ENCODE measurements at places on chromosomes 2 and 18.

DNA sequence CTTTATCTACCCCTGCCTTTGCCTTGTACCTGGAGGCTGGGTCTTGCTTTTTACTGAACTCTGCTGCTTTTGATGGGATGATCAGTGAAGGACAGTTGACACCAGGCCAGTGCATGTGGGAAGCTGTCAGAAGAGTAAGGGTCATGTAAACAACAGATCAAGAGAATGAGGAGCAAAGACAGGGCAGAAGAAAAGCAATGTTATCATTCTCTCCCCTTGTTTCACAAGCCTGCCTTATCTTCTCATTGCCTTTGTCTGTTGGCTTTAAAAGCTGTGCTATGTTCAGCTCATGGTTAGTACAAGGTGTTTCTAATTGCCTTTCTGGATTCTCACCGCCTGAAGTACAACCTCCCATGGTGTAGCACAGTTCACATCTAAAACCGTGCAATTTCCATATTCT, 27.6 kb downstream of the LYPD1 start:
- DNase-seq, result no peak

- DNase-seq, result peak; percentile 42
These were observed 64.1 kb upstream of the LCLAT1 start for GRCh38 chr2:30382995-30383394.

DNA sequence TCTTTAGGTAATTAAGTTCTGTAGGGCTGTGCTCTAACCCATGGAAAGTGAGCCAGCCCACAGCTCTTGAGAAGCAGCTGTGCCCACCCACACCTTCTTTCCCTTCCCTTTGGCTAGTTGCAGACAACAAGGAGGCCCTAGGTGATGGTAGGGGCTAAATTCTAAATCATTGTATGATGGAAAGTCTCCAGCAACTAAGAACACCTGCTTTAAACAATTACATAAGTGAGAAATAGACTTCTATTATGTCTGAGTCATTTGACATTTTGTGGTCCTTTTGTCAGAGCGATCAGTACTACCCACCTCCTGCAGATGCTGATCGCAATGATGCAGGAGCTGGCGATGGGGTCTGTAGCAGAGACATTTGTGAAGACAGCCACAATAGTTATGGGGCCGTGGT, 79.6 kb downstream of the TEX51 start:
- DNase-seq, result no peak

GRCh38 chr2:153622285-153622684, 143.7 kb upstream of the RPRM start:
- DNase-seq, result peak; percentile 27

DNA sequence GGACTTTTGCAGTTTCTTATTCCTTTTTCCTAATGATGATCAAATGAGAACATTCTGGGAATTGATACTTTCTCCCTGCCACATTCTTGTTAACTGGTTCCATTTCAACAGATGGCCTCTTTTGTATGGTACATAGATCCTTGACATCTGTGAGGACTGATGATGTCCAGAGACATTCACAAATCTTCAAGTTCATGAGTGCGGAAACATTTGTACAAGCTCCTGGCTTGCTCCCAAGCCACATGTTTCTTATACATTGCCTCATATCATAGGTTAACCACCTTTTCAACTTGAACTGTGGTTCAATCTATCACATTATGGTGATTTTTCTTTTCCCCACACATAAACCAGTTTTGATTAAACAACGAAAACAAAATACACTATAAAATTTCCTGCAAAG, 267.3 kb downstream of the CLIP4 start:
- no peak for DNase-seq

DNA sequence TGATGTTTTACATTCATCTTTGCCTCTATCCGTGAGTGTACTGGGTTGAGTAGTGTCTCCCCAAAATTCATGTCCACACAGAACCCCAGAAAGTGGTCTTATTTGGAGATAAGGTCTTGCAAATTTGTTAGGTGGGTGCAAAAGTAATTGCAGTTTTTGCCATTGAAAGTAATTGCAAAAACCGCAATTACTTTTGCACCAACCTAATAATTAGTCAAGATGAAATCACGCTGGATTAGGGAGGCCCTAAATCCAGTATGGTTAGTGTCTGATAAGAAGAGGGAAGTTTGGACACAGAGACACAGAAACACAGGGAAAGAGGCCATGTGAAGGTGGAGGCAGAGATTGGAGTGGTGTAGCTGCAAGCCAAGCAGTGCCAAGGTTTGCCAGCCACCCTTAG, 57.8 kb upstream of the SPRED2 start:
- no peak for DNase-seq

- DNase-seq, result no peak
These were observed 124.7 kb downstream of the ACKR3 start for GRCh38 chr2:236694146-236694888.

GRCh38 chr2:25494616-25495015, 152.9 kb upstream of the DNMT3A start:
- no peak for DNase-seq

DNA sequence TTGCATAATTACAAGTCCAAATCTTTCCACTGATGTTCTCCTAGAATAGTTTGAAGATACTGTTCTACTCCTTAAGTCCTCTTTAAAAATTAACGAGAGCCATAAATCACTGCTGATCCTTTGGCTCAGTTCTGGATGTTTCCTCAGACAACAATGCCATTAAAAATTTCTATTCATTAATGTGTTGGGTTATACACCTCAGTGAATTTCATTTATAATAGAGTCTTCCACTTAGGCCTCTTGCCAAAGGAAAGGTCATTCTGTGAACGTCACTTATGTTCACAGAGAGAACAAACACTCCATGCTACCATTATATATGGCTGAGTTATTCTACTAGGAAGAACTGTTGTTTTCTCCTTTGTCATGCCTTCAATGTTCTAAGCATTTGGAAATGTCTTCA, 1472.3 kb upstream of the CELF4 start:
- peak; percentile 83 for DNase-seq

GRCh38 chr18:31229829-31230228, 67.2 kb upstream of the DSC1 start:
- no peak for DNase-seq
